Mammary epithelial cell (primary cell): ENCODE measurements at places on chromosomes 1 and 21. TPM values are rescaled to one million over a fixed set of nuclear protein-coding genes. Genes with fewer than 3 reads are reported as not detected.

DNA sequence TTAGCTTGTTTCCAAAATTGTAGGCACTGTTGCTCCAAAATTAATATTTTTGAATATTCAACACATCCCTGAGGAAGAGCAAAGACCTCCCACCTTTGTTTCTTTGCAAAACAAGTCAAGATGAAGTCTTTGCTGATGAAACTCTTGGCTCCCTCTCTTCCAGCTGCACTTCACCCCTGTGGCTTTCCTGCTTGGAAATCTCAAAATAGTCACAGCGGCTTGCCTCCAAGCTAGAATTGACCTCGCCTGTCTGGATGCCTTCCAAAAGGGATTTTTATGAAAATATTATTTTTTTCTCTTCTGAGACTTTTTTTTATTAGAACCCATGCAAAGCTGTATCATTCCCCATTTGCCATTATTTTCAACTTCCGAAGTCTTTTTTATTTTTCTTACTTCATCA is 71.1 kb upstream of the MROH9 start:
- DNase-seq, result no peak

GRCh38 chr1:200369706-200370105 is 40.1 kb downstream of the ZNF281 start:
- DNase-seq, result no peak

GRCh38 chr21:38951095-38951730 is 145.5 kb downstream of the ETS2 start:
- DNase-seq, result peak; percentile 15

Gene BACE2
- 84.4 and 92.8 TPM in 2 replicates for total RNA-seq

GRCh38 chr21:32562426-32562825 is 22.9 kb downstream of the TCP10L start:
- no peak for DNase-seq

- no peak for DNase-seq
Observed at GRCh38 chr1:32666901-32667566, 16.0 kb downstream of the RBBP4 start.

DNA sequence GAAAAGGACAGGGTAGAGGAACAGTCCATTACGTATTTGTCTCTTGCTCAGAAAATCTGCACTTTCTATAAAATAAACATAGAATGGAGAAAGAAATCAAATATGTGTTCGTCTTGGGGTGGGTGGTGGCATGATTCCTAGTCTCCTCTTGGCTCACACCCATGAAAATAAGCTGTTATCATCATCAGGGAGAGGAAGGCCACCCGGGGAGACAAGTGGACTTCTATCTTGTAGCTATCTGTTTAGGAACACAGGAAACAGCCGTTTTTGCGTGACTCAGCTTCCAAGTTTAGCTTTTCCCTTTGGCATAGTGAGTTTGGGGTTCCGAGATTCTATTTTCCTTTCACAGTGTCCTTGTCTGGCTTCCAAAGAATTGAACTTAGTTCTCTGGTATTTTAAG is 622.3 kb downstream of the PTPRU start:
- DNase-seq, result no peak

DNA sequence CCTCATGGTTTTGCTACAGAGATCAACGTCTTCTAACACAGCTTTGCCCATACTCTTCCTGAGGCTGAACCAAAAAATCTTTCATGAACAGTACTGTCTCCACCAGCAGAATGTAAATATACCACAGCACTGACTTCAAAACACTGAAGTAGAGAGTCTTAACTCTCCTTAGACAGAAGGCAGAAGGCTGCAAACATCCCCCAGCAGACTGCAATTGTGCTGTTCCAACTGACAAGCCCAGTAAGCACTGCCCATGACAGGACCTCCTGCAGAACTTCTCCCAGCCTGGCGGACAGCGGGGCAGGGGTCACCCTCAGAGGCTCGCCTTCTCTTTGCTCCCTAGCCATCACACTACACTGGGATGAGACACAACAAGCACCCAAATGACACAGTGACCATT is 218.7 kb downstream of the RERE start:
- no peak for DNase-seq

Gene TINAGL1
- total RNA-seq, result 840 TPM

Gene CYP4X1
- under 0.01 TPM for total RNA-seq

- DNase-seq, result no peak
Observed at GRCh38 chr1:226952118-226952441, 12.0 kb downstream of the COQ8A start.
